Gastroesophageal sphincter (tissue), 4 donors: ENCODE measurements at places on chromosomes 5 and 9. TPM values are rescaled to one million over a fixed set of nuclear protein-coding genes. Genes with fewer than 3 reads are reported as not detected.

DNA sequence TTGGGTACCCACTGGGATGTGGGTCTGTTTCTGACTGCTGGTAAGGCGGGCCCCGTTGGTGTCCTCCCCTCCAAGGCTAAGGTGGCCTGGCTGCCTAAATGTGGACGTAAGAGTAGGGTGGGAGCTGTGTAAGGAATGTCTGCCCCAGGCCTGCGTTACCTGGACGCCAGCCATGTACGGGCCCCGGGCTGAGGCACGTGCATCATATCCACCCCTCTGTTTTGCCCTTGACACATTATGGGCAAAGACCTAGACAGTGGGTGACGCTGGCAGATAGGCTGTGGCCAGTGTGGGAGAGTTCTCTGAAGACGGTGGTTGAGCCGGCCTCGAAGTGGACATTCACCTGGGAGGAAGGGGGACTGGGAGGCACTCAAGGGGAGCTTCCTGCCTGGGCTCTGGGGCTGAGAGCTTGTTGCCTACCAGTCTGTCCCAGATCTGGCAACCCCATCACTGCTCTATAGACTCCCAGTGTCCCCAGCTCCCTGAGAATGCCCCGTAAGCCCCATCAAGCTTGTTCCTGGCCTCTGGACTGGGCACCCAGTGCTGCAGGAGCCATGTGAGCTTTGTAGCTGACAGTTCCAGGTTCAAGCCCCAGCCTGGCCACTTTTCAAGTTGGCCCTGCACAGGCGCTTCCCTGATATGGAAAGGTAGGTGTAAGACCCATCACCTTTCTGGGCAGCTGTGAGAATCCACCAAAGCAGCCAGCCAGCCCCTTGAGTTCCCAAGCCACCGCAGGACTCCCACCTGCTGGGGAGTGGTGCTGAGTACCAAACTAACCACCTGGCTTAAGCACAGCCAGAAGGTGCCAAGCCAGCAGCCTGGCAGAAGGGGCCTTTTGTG lies 3.2 kb upstream of the PRR7 start:
- no peak for ATAC-seq

DNA sequence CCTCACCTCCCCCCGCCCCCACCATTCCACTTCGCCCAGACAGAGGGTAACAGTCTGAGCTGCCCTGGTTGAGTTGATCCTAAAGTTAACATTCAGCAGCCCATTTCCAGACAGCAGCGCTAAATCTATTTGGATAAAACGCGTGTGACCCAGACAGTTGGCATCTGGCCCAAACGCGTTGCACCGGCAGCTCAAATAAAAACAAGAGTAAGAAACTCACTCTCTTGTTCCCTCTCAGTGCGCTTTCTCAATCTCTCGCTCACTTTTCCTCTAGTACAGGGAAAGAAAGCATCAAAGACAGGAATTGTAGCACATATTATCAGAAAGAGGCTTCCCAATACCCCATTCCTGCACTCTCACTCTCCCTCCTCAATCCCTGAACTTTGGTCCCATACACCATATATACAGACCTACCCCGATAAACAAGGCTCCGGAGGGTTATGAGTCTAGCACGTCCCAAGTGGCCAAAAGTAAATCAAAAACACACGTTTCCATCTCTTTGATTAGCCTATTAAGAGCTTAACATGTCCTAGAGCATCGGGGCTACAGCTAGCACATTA lies 1.3 kb downstream of the ADAMTS6 start:
- peak; percentile 46 for ATAC-seq

- ATAC-seq = no peak
These were observed 223.0 kb upstream of the GRIA1 start for GRCh38 chr5:153267506-153267905.

GRCh38 chr5:137715456-137715855 lies 20.4 kb downstream of the KLHL3 start:
- ATAC-seq = no peak

DNA sequence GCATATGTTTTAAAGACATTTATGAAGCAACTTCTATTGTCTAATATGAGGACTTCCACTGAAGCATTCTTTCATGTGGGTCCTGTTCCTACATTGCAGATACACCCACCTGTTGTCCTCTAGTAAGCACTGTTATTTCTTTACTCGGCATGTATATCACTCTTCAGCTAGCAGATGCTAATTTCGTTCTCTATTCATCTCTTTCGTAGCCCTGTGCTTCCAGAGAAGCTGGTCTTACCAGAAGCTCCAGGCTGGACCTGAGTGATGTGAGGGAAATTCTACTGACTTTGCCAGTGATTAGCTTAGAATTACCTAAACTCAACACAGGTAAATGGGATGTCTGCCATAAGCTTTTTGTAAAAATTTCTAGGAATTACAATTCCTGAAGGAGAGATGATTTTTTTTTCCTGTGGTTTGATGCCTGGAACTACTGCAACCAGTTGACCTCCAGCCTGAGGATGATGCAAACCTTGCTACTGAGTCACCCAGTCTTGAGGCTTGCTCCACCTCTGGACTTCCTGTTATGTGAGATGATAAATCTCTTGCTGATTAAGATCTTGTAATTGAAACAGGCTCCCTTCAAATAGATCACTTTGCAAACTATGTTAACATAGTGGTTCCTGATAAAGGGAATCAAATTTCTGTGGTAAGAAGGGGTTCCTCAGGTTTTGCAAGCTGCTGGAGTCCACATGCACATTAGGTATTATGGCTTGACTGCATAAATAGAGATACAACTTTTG lies 52.2 kb upstream of the SPINK5 start:
- no peak for ATAC-seq

GRCh38 chr5:23316060-23316591 lies 191.3 kb upstream of the PRDM9 start:
- ATAC-seq = no peak

The TMEFF1 gene
- total RNA-seq = 1.1 TPM

The FAM221B gene
- total RNA-seq = not detected
